A172 (cell line): ENCODE measurements at places on chromosomes 2 and 18.
A peak's percentile ranks its signal among the peaks of the same experiment; 100 is the strongest.

DNA sequence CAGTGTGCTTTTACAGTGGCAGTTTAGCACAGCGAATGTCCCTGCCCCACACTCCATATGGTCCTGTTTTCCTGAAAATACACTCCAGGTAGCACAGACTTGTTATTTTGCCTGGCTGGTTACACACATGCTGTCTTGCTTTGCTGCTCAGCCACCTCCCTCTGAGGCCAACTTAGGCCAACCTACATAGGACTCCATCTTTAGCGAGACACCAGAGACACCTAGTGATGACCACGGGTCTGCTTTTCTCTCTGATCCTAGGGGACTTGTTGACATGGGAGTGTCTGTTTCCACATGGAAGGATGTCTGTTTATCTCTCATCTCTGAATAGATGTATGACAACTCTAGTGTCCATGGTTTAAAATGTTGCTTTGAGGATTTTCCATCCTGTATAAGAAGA lies 43.3 kb downstream of the PLEKHB2 start:
- DNase-seq = no peak

DNA sequence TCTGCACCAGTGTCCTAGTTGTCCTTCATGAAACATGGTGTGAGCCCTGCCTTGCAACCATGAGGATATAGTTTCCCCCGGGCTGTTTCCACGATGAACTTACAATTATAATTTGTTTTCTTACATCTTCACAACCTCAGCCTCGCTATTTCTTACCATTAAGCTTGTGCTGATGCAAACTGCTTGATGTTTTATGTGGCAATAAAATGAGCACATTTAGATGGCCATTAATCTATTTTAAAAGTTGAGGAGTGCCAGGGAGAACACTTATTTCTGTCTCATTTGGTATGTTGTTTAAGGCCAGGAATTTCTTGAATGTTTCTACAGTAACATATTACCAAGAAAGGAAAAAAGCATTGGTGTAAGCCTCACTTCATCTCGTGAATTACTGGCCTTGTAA lies 214.5 kb upstream of the SLC8A1 start:
- DNase-seq = peak; percentile 20

- no peak for DNase-seq
These were observed 4.5 kb downstream of the NOL4 start for GRCh38 chr18:34220081-34220815.

DNA sequence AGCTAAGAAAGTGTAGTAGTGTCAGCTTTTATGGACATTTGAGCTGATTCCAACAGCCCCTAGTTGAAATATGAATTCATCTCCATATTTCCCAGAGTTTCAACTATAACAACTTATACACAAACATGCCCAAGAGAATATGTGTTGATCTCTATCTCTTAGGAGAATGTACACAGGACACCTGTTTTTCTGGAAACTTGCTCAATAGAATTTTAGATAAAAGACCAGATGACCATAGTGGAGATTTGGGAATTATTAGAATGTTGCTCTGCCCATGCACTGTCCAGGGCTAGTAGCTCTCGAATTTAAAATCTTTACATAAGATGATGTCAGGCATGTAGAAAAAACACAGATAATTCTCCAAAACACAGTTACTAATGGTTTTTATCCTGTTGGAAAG lies 162.3 kb upstream of the VRK2 start:
- no peak for DNase-seq

GRCh38 chr2:76977846-76978727 lies 544.1 kb downstream of the LRRTM4 start:
- DNase-seq = no peak

DNA sequence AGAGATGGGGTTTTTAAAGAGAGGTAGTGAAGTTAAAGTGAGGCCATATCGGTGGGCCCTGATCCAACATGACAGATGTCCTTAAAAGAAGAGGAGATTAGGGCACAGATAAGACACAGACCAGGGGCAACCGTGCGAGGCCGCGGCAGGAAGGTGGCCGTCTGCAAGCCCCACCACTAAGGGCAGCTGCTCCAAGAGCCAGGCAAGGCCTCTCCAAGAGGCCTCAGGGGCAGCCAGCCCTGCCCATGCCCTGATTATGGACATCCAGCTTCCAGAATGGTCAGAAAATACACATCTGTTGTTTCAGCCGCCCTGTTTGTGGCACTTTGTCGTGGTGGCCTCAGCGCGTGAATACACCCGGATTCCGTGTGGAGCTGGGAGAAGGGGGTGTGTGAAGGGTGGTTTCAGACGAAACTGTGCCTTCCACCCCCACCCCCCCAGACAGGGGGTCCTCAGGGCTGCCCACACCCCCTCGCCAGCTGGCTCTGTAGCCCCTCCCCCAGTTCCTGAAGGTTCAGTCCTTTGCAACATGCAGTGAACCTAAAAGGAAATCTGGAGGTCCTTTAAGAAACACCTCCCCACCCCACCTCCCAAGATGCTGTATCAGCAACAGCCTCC lies 74.1 kb upstream of the SMAD7 start:
- no peak for DNase-seq
